Choroid plexus epithelial cell (primary cell): ENCODE measurements at places on chromosomes 6 and 20.

- DNase-seq = peak; percentile 52
Observed at GRCh38 chr20:32332614-32333013, 25.5 kb upstream of the ASXL1 start.

DNA sequence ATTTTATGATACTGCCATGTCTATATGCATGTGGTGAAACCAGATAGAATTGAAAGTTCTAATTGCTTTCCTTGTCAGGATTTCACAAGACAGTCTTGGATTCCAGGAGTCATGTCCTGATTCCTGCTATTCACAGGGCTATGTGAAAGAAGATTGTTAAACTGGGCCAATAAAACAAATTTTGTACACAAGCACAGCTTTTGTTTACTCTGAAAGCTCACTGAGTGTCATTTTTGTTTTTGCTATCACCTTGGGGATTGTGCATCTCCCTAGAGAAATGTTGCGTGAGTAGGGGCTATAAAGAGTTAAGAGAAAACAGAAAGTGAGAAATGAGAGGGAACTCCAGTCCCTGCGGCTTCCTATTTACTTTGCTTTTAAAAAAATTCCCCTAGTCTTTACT, 627.5 kb downstream of the PKHD1 start:
- no peak for DNase-seq

DNA sequence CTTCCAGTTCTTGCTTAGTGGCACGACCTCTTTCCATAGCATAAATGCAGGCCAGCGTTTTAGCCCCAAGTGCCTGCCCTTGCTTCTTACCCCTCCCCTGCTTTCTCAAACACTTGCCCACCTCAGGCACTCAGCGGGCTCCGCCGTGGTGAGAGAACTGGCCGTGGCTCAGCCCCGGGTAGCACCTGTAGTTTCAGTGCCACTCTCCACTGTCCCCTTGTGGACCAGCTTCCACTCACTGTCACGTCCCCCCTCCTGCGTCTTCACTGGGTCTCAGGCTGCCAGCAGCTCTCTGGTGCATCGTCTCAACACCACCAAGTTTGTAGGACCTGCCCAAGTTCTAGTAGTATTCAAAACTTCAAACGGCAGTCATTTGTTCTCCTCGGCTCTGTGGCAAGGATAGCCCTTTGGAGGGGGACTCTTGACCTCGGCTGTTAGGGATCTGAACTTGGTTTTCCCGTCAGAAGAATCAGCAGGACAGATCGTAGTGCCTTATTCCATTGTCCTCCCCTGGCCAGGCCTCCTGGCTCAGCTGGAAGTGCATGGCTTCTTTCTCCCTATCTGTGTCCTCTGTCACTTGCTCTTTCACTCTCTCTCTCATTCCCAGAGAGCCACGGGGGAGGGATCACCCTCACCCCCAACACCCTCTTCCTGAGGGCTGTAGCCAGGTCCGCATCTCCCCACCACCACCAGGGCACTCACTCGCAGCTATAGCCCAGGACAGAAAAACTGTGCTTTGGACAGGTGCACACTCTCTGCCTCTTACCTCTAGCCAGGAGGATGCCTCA, 44.6 kb downstream of the STK35 start:
- no peak for DNase-seq

DNA sequence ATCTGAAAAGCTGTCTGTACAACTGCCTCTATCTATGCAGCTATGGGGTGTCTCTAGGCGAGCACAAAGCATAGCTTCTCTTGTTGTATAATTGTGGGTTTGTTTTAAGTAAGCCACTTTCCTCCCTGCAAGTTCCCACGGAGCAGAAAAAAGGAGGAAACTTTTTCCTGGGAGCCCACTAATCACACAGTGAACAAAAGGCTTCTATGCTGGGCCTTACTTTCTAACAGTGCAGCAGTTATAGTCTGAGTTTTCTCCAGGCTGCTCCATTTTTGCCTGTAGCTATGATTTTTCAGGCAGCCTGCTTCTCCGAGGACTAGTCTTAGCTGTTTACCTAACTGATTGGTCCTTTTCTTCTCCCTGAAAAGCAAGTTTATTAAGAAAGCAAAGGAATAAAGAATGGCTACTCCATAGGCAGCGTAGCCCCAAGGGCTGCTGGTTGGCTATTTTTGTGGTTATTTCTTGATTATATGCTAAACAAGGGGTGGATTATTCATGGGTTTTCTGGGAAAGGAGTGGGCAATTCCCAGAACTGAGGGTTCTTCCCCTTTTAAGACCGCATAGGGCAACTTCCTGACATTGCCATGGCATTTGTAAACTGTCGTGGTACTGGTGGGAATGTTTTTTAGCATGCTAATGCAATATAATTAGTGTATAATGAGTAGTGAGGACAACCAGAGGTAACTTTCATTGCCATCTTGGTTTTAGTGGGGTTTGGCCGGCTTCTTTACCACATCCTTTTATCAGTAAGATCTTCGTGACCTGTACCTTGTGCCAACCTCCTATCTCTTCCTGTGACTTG, 84.3 kb downstream of the OPRM1 start:
- DNase-seq = no peak

- no peak for DNase-seq
Observed at GRCh38 chr6:44432726-44433125, 45.2 kb downstream of the CDC5L start.
